OCI-M1 (cell line): ENCODE measurements at places on chromosomes 11 and 22.

DNA sequence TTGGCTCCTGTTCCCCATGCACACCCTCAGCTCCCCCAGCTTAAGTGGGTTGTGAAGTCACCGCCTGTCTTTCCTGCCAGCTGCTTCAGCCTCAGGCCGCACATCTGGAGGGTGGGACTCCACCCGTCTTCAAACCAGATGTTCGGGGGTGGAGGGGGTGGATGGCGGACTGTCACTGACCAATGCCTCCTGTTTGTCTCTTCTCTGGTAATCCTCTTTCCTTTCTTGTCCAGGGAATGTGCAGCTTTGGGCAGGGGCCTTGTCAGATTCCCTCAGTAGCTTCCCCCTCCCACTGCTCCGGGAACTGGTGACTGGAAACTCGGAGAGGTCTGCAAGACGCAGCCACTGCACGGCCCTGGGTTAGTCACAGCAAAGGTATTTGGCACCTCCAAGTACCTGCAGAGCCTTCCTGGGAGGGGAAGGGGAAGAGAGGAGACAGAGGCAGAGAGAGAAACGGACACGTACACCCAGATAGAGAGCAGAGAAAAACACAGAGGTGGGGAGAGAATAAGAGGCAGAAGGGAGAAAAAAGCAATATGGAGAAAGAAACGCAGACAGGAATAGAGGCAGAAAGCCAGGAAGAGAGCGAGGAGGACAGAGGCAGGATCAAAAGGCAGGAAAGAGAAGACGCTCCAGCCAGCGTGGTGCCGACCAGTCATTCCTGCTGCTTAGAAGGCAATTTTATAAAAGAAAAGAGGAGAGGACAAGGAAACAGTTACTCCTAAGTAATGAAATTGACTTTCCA, 56.1 kb upstream of the TIMP3 start:
- no peak for DNase-seq

DNA sequence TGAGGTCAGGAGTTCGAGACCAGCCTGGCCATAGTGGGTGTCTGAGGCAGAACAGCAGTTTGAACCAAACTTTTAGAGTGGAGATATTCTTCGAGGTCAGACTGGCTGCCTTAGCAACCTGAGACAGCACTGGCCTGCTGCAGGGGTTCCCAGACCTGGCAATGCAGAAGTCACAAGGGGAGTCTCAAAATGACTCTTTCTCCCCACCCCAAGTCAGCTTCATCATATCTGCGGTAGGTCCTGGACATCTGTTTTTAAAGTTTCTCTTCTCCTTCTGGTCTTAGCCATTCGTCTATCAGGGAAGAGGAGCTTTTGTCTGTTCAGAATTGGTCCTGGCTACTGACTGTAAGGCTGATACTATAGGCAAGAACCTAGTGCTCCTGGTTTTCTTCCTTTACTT, 14.5 kb upstream of the CLMP start:
- no peak for DNase-seq

- peak; percentile 31 for DNase-seq
Observed at GRCh38 chr11:94922321-94923003, 50.9 kb downstream of the CWC15 start.

- no peak for DNase-seq
Observed at GRCh38 chr11:21622566-21622965, 570.3 kb upstream of the ANO5 start.

DNA sequence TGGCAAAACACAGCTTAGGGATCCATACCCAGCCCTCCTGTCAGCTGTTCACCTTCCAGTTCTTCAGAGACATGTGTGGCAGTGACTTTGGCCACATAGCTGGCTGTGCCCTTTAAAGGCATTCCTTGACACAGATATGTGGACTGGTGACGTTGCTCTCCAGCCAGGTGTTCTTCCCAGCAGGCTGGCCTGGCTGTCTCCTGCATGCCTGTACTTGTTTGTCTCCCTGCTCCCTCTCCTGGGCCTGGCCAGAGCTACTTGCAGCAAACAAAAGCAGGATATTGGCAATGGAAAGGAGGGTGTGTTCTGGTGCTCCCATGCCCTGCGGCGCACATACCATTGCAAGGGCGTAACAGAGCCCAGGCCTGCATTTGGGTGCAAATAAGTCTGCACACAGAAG, 38.3 kb downstream of the PIK3IP1 start:
- DNase-seq, result no peak

DNA sequence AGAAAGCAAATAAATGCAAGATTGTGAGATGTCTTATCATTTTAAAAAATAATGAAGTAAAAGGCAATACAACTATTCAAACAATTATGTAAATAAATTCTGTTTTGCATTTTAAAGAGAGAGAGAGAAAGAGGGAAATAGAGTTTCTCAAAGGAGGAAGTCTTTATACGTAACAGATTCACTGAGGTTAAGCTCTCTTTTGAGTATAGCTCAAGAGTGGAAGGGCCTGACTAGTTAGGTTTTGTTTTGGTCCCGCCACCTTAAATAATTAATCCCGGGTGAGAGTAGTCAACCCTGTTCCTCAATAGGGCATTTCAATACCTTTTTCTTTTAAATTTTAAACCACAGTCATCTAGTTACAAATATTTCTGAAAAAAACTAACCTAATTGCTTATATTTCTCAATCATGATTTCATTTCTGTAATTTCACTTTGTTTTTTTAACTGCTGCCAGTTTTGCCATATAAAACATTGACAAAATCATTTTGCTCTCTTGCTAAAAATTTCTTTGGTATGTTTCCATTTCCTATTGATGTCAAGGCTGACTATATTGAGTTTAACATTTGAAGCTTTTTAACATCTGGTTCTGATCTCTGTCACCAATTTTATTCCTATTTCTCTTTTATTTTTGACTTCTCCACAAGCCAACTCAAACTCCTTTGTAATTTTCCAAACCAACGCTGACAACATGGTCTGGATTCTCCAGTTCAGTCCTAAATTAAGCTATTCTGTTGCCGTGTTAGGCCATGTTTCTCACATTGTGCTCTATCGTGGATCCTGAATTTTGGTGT, 10.3 kb downstream of the OR10D3 start:
- no peak for DNase-seq

- DNase-seq, result peak; percentile 11
Observed at GRCh38 chr22:37225481-37225880, 13.2 kb upstream of the SSTR3 start.

DNA sequence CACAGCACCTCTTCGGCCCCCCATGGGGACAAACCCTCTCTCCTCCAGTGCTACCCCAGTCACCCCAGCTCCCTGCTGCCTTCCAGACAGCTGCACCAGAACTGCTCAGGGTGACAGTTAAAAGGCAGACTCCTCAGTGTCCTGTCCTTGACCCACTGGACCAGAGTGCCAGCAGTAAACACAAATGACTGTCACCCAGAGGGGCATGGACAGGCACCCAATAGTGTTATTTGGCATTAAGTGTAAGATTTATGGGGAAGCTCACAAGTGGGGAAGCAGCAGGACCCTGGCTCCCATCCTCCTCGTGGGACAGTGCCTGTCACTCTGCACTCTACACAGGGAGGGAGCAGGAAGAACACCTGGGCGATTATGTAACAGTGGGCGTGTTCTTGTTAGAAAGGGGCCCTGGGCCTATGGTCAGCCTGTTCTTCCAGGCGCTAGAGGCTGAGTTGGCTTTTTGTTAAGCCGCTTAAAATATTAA, 5.0 kb downstream of the RPS19BP1 start:
- DNase-seq, result no peak

- no peak for DNase-seq
Observed at GRCh38 chr11:20235164-20235563, 74.9 kb upstream of the DBX1 start.

GRCh38 chr22:29311464-29312217, 3.9 kb downstream of the RASL10A start:
- no peak for DNase-seq

- peak; percentile 72 for DNase-seq
Observed at GRCh38 chr11:31782257-31782656, 28.9 kb downstream of the PAX6 start.

DNA sequence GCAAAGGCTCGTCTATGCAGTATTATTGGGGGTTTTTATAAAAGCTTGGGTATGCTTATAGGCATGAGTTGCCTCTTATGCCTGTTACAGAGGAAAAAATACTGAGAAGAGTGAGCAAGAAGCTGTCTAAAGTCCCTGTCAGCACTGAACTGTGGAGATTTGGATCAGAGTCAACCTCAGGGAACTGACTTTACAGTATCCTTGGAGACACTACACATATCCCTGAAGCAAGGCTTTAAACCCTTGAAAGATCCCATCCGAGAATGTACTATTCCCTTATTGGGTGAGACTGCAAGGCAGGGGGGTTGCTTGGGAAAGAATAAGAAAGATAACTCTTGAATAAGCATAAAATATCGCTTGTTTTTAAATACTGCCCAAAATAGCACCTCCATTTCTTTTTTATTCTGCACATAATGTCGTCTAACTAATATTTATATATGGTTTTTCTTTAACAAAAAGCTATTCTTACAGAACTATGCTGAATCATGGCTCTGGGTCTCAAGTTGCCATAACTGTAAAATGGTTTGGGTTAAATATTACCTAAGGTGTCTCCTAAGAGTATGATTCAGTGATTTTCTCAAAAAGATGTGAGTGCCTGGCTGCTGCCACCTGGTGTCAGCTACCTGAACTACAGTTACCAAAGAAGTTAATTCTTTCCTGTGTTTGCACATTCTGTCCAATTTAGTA, 1062.8 kb downstream of the DLG2 start:
- peak; percentile 87 for DNase-seq

- no peak for DNase-seq
Observed at GRCh38 chr11:126390272-126390867, 34.9 kb downstream of the ST3GAL4 start.

DNA sequence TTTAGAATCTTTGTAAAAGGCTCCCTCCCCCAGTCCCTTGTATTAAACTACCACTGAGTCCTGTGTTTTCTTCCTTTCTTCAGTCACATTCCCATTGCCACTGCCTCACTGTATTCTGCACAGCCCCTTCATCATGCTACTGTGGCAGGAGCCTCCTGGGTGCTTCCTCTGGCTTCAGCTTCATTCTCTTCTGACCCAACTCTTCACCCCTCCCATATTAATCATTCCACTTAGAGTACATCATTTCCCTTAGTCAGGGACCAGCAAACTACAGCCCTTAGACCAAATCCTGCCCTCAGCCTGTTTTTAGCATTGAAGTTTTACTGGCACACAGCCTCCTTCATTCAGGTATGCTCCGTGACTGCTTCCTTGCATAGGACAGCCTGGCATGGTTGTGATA, 127.7 kb upstream of the MTNR1B start:
- DNase-seq, result no peak

DNA sequence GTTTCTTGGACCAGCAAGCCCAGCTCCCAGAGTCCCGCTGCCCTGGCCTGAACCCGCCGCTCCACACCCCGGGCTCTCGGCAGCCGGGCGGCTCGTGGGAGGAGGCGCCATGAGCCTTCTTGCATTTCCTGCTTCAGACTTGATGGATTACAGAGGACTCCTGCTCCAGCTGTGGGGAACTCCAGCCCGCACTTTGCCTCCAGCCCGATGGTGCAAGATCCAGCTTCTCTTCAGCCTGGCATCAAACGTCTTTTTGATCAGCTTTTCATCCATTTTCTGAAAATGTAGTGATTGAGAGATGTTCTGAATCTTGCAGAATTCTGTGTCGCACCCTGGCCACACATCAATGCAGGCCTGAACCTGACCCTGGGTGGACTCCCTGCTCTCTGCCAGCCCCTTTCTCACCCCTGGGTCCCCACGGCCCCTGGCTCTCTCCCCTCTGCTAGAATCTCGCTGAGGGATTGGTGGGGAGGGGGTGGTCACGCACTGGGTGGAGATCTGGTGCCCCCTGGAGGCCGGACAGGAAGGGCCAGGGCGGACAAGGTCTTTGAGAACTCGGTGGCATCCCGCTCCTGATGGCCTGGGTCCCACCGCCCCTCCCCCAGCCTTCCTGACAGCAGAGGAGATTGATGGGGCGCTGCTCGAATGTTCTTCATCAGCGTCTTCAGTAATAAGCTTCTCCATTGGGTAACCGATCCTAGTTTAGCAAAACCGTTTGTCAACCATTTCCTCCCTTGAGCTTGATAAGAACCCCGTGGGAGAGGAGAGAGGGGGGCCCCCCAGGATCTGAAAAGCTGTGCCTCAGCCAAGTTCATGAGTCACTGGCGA, 12.1 kb upstream of the NFAM1 start:
- peak; percentile 93 for DNase-seq

GRCh38 chr11:31712851-31713250, 98.3 kb downstream of the PAX6 start:
- DNase-seq, result no peak

DNA sequence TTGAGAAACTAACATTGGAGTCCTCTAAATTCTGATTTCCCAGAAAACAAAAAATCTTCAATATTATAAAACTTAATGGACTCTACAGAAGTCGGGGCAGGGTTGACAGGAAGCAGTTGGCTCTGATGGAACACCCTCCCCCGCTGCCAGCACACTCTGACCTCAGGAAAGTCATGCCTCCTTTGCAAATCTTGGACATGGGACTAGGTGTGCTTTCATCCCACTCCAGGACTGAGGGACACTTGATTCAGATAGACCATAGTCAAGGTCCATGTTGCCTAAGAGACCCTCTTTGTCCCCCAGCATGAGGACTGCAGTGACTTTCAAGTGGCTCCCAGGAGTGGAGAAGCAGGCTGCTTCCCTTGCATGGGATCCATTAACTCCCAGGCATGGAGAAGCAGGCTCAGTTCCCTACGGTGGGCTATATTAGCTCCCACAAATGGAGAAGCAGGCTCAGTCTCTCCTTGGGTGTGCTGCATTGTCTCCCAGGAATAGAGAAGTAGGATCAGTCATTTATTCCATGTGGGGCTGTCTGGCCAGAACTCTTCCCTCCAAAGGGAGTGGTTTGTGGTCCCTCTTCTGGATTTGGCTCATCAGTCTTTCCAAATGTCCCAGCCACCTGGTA, 38.3 kb downstream of the C22orf31 start:
- DNase-seq, result no peak

DNA sequence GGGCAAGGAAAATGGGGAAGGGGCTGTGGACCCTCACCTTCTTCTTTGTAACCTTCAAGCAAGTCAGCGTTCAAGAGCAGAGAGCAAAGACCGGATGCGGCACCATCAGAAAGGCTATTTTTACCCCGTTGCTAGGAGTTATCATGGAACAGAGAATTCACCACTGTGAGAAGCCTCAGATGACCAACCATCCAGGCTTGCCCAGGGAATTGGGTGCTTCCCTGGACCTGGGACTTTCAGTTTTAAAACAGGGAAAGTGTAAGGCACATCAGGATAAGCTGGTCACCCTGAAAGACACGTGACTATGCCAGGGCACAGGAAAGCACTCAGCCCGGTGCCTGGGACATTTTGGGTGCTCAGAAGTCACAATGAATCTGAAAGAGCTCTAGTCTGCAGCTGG, 10.4 kb downstream of the GALNT18 start:
- no peak for DNase-seq

GRCh38 chr22:30871391-30872284, 96.9 kb downstream of the MORC2 start:
- DNase-seq, result no peak
